BJ (cell line): ENCODE measurements at places on chromosomes 3 and 15.

GRCh38 chr15:50162969-50163718 lies 18.9 kb upstream of the SLC27A2 start:
- DNase-seq, result no peak

DNA sequence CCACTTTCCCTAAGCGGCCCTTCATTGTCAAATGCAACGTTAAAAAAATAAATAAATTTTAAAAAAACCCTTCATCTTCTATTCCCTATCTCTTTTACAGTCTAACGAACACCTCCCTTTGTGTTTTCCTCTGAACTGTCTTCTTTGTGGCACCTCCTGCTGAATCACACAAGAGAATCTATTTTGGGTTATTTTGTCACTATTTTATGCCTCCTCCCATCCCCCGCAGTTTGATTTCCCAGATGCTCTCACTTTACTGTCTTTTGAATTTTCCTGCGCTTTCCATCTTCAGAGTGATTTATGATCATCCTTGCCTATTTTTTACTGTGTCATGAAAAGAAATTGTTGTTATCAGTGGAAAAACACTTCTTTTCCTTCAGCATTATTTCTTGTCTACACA lies 32.5 kb downstream of the RYR3 start:
- DNase-seq, result no peak

- DNase-seq, result no peak
These were observed 49.5 kb upstream of the ABHD17C start for GRCh38 chr15:80645494-80646065.

DNA sequence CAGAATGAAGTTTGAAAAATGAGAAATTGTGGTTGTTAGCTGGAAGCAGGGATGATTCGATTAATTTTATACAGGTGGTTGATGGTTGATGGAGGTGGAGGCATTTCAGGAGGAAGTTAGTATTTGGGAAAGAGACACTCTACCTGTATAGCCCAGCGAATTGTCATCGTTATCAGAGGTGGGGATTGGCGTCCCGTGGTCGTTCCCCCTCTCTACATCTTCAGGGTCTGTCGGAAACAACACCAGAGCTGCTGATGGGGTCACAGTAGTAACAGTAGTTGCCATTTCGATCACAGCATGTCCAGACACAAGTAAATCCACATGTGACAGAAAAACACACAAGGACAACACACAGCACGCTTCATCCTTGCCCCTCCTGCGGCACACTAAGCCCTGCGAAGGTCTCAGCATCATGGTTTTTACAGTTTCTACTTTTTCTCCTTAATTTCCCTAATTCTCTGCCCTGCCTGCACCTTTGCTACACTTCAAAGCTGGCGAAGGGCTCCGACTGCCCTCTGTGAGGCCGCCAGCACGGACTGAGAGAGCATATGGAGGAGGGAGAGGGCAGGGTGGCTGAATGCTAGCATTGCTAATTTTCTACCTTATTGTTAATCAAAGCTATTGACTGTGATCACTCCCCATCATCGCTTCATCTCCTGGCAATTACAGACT lies 642.3 kb downstream of the ROBO1 start:
- no peak for DNase-seq

DNA sequence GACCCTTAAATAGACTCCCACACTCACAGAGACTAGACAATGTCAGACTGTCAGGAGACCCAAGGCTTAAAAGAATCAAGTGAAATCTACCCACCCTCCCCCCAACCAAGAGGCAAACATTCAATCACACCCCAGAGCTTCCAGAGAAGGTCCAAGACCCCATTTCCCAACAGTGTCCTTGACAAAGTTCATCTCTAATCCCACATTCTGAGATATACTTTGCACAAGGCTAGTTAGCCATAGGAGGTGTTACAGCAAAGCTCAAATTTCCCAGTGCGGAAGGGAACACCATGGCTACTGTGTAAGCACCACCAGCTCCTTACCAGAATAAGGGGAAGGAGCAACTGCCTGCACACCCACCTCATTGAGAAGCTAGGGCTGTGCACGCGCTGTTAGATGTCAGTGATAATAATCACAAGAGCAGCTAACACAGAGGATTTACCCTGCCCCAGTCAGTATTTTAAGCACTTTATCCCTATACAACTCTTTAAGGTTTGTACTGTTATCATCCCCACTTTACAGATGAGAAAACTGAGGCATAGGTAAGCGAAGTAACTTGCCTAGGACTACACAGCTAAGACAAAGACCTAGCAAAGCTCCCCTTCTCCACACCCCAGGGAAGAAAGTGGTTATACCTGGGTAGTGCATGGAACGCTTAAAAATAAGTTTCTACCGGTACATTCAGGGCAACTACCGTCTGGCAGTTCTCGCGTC lies 17.3 kb downstream of the SPATA12 start:
- DNase-seq, result no peak

GRCh38 chr3:39639344-39640236 lies 169.8 kb upstream of the MYRIP start:
- DNase-seq, result peak; percentile 82

DNA sequence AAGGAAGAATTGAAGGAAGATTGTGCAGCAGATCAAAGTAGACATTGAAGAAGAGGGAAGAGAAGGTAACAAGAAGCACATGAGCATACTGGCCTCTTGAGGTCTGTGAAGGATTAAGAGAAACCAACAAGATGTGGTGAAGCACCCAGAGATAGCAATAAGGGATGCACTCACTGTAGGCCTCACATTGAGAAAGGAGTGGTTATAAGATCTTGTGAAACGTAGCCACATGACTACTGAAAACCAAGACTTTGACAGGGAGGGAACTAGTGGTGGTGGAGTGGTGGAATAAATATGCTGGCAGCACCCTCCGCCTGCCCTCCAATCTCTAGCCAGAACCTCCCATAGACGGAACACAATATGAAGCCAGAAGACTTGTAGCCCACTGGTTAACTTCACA lies 651.2 kb downstream of the DIPK2A start:
- no peak for DNase-seq

GRCh38 chr15:28942046-28942445 lies 56.3 kb downstream of the APBA2 start:
- no peak for DNase-seq

- no peak for DNase-seq
These were observed 683.5 kb downstream of the NR2F2 start for GRCh38 chr15:97014001-97014400.

GRCh38 chr3:147680837-147681483 lies 271.8 kb downstream of the ZIC1 start:
- no peak for DNase-seq

GRCh38 chr3:123618768-123619484 lies 34.1 kb upstream of the HACD2 start:
- DNase-seq, result peak; percentile 23

GRCh38 chr15:70327856-70328678 lies 230.3 kb upstream of the TLE3 start:
- peak; percentile 52 for DNase-seq
